ENCODE measurements at places on chromosomes 5 and 9. TPM values are rescaled to one million over a fixed set of nuclear protein-coding genes. Genes with fewer than 3 reads are reported as not detected.

- H3K4me3 ChIP-seq: no peak overlapping the region
- no peak overlapping the region for H3K27ac ChIP-seq
- no peak for DNase-seq
- H3K4me1 ChIP-seq: no peaks in the 10 kb centered on the region
- H3K27me3 ChIP-seq: no peaks in the 10 kb centered on the region
These were observed 36.4 kb downstream of the ZNF366 start for GRCh38 chr5:72470826-72471225.

GRCh38 chr9:105994970-105995369 lies 300.6 kb downstream of the TMEM38B start:
- DNase-seq: no peak
- H3K27me3 ChIP-seq: no peaks in the 10 kb centered on the region
- H3K27ac ChIP-seq: no peak overlapping the region

The HTR4 gene
- total RNA-seq: not detected

DNA sequence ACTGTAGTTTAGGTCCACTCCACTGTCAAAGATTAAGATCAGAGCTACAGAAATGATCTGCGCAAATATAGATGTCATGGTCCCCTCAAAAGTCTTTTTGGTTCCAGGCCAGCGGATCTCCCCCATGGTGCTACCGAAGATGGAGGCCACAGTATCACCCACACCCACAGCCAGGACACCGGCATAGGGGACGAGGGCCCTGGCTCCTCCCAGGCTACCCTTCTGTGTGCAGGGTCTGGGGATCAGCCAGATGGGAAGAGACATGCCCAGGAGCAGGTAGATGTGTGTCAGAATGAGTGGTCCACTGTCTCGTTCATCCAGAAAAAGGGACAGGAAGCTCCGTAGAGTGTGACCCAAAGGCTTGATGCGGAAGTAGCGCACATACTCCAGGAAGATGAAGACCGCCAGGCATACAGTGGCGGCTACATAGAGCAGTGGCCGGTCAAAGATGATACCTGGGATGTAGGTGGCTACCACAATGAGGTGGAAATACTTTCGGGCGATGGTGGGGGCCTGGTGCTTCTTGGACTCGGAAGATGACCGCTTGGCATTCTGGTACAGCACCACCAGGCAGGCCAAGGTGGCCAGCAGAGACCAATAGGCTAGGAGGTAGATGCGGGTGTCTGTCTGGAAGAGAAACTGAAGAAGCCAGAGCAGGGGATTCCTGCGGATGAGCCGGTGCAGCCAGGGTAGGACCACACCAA lies 1.5 kb downstream of the DOLK start:
- no peak for DNase-seq
- no peak overlapping the region for H3K4me3 ChIP-seq
- H3K27ac ChIP-seq: no peak overlapping the region
- no peaks in the 10 kb centered on the region for H3K27me3 ChIP-seq
- no peaks in the 10 kb centered on the region for H3K36me3 ChIP-seq

The MZB1 gene
- total RNA-seq: 1.4 TPM

- H3K27me3 ChIP-seq: no peaks in the 10 kb centered on the region
- no peaks in the 10 kb centered on the region for H3K4me1 ChIP-seq
- no peak overlapping the region for H3K27ac ChIP-seq
- DNase-seq: no peak
- no peaks in the 10 kb centered on the region for H3K36me3 ChIP-seq
These were observed 288.1 kb downstream of the NR3C1 start for GRCh38 chr5:143115381-143115780.

The LCN15 gene
- not detected for total RNA-seq

DNA sequence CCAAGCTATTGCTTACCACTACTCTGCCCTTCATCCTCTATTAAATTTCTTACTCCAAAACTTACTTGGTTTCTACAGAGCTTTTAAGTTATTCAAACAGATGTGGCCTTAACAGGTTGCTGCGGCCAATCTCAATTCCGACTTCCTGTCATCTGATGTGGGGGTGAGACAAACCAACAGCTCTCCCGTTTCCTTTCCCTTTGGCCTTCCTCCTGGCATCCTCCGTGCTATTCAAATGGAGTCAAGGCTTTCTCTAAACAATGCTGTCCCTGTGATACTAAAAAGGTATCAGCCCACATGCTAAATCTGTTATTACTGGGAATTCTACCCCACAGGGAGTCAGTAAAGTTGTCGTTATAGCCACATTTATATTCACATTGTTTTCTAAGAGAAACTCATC lies 11.8 kb downstream of the RBM18 start:
- no peak overlapping the region for H3K4me3 ChIP-seq
- no peak for DNase-seq
- H3K4me1 ChIP-seq: peaks cover 1% of the 10 kb centered on the region
- H3K27ac ChIP-seq: no peak overlapping the region
- no peaks in the 10 kb centered on the region for H3K27me3 ChIP-seq

DNA sequence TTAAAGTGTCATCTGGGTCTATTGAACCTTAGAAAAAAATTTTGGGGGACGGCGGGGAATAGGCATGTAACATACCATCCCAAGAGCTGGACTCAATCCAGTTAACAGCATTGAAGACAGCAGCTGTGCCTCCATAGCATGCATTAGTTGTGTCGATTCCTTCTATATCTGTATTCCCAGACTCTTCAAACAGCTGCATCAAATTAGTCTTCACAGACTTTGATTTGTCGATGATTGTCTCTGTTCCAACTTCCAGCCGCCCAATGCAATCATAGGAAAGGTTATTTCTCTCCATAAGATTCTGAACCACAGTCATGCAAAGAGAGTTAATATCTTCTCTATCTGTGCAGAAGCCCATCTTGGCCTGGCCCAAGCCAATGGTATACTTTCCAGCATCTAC lies 14.8 kb downstream of the HMGCS1 start:
- no peak overlapping the region for H3K27ac ChIP-seq
- H3K36me3 ChIP-seq: no peaks in the 10 kb centered on the region
- no peaks in the 10 kb centered on the region for H3K27me3 ChIP-seq
- no peak for DNase-seq
- H3K4me3 ChIP-seq: no peak overlapping the region
- H3K4me1 ChIP-seq: peaks cover 2% of the 10 kb centered on the region

GRCh38 chr9:4228606-4229005 lies 71.3 kb downstream of the GLIS3 start:
- no peaks in the 10 kb centered on the region for H3K36me3 ChIP-seq
- H3K4me3 ChIP-seq: no peak overlapping the region
- DNase-seq: no peak
- H3K27me3 ChIP-seq: no peaks in the 10 kb centered on the region
- no peak overlapping the region for H3K27ac ChIP-seq

The PCDHB3 gene
- total RNA-seq: 3.7 TPM

The ORM2 gene
- not detected for total RNA-seq

- H3K36me3 ChIP-seq: no peaks in the 10 kb centered on the region
- H3K4me1 ChIP-seq: no peaks in the 10 kb centered on the region
- H3K4me3 ChIP-seq: no peak overlapping the region
- DNase-seq: no peak
- H3K27ac ChIP-seq: no peak overlapping the region
- no peaks in the 10 kb centered on the region for H3K27me3 ChIP-seq
These were observed 366.2 kb upstream of the PDE4D start for GRCh38 chr5:60259730-60260129.

- no peak overlapping the region for H3K4me3 ChIP-seq
- no peaks in the 10 kb centered on the region for H3K27me3 ChIP-seq
- DNase-seq: no peak
- no peak overlapping the region for H3K27ac ChIP-seq
- no peaks in the 10 kb centered on the region for H3K36me3 ChIP-seq
These were observed 185.0 kb downstream of the SEMA6A start for GRCh38 chr5:116389601-116390000.

DNA sequence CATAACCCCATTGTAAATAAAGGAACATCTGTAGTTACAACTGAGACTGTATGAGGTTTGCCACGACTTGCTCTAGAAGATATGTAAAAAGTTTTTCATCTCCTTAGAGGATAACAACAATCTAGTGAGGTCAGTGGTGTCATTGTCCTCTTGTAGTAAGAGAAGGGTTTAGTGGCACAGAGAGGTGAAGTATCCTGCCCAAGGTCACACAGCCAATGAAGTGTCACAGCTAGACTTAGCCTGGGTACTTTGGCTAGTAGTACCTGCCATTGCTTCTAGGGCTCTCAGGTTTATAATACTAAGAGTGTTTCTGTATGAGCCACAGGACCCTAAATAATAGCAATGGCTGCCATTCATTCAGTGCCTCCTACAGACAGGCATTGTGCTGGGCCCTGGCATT lies 13.8 kb downstream of the CCDC180 start:
- H3K27me3 ChIP-seq: no peaks in the 10 kb centered on the region
- no peak overlapping the region for H3K4me3 ChIP-seq
- H3K4me1 ChIP-seq: no peaks in the 10 kb centered on the region

DNA sequence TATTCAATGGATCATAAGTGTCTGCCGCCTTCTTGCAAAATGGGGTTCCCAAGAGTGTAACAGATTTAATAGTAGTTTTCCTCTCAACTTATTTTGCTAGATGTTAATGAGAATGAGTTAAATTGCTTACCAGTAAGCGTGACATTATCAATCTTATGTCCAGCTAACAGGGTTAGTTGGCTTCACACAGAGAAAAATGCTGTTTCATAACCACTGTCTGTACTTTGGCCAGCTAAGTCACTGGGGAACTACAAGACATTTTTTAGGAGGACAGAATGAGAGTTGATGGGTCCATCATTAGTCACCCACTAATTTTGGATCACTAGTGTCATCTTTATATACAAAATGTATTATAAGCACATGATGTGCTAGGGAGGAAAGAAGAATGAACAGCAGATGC lies 1.4 kb downstream of the CDC37L1 start:
- no peak for DNase-seq
- H3K27ac ChIP-seq: peak overlapping the region; percentile 91
- peaks cover 5% of the 10 kb centered on the region for H3K4me1 ChIP-seq
- H3K27me3 ChIP-seq: no peaks in the 10 kb centered on the region
- peak overlapping the region; percentile 59 for H3K4me3 ChIP-seq

DNA sequence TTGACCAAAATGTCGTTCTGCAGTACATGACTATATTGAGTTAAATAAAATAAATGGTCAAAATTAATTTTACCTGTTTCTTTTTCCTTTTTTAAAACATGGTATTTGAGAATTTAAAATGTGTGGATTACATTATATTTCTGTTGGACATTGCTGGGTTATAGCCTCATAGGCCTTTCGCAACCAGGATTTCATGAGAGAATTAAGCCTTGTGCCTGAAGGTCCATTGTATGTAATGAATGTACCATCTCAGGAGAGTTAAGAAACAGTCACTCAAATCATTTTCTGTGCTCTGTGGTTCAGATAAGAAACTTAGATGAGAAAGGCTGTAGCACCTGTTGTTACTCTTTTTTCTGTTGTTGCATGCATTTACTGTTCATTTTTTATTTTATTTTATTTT lies 103.5 kb downstream of the ANGPTL2 start:
- H3K4me1 ChIP-seq: peaks cover 16% of the 10 kb centered on the region
- no peak for DNase-seq
- H3K27me3 ChIP-seq: no peaks in the 10 kb centered on the region
- H3K36me3 ChIP-seq: no peaks in the 10 kb centered on the region
- H3K27ac ChIP-seq: no peak overlapping the region

The GABRA1 gene
- not detected for total RNA-seq

DNA sequence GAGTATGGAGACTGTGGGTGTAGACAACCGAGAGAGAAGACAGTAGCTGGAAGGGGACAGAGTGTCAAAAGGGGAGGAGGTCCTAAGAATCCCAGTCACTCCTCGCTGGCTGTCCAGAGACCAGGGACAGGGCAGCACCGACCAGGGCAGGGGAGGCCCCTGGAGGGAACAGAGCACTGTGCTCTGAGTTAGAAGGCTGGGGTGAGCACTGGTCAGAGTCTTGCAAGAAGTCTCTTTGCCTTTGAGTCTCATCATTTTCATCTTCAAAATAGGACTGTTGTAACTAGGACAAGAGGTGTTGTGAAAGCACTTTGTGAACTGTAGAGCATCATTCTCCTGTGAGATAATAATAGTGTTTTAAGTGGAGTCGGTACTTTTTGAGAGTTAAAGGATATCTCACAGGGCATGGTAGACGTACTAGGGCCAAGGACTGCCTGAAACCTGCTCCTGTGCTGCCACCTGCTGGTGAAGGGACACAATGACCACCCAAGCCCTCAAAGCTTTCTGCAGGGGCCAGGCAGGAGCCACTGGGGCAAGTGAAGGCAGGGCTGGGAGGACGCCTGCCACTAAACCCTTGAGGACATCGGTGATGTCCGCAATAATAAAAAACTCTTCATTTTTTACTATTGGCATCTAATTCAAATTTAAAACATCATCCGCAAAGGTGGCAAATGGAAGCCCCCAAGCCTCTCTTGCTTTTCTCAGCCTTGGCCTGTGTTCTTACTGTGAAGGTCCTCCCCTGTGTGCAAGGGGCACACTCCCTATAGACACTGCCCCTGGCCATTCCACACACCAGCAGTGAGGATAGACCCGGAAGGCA lies 28.2 kb downstream of the SLC6A7 start:
- H3K27ac ChIP-seq: no peak overlapping the region
- H3K4me3 ChIP-seq: no peak overlapping the region
- no peaks in the 10 kb centered on the region for H3K36me3 ChIP-seq

DNA sequence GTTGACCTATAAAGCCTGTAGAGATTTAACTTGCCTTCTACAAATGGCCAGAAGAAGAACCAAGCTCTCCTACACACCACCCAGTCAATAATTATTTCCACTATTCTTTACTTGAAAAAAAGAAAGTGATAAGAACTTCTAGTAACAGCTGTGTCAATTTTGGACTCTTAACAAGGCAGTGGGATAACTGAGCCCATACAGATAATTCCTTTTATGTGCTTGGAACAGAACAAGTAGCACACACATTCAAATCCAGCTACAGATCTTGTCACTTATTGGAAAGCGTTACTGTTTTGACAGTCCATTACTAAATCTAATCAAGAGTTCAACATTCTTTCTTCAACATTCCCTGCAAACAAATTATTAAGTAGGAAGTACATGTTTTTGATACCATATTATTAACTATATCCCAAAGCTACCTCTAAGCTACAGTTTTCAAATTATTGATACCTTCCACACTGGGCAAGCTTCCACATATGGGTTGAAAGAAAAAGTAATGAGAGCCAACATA lies 6.3 kb downstream of the PTGER4 start:
- H3K36me3 ChIP-seq: no peaks in the 10 kb centered on the region
- H3K4me3 ChIP-seq: no peak overlapping the region
- DNase-seq: no peak
- no peaks in the 10 kb centered on the region for H3K27me3 ChIP-seq
- H3K4me1 ChIP-seq: peaks cover 4% of the 10 kb centered on the region
- H3K27ac ChIP-seq: no peak overlapping the region

DNA sequence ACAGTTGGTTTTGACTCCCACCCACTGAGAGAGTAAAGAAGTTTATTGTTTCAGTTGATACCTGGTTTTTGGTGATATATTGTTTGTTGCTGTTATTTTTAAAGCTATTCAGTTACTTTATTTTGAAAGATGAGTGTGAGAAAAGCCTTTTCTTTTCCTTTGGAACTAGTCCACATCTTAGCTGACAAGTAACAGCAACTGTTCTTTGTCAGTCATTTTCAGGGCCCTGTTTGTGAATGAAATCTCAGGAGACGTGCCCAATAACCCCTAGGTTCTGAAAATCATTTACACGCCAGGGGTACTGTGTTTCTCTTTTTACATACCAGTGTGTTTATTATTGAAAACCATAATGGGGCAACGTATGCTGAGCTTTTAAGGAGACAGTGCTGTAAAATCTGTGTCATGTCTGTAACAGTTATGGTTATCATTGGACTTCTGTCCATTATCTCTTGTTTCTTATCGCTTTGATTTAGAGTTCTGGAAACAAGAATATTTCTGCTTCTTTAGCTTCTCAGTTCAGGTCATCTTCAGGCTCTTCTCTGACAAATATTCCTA lies 75.0 kb downstream of the LIX1 start:
- H3K36me3 ChIP-seq: no peaks in the 10 kb centered on the region
- DNase-seq: no peak
- no peak overlapping the region for H3K27ac ChIP-seq
- H3K4me3 ChIP-seq: no peak overlapping the region
